ENCODE measurements at places on chromosomes 2 and 18. TPM values are rescaled to one million over a fixed set of nuclear protein-coding genes. Genes with fewer than 3 reads are reported as not detected.

CYBRD1 gene
- total RNA-seq, result 192 TPM

LAMA1 gene
- 67.1 TPM for total RNA-seq

EGR4 gene
- total RNA-seq, result not detected

TGFBRAP1 gene
- total RNA-seq, result 18.1 TPM

MYL12A gene
- 717 TPM for total RNA-seq

GNAL gene
- total RNA-seq, result 0.22 TPM

GALNT3 gene
- total RNA-seq, result 0.87 TPM

CCDC68 gene
- total RNA-seq, result 1.8 TPM

NFU1 gene
- 39.2 TPM for total RNA-seq

C2orf72 gene
- total RNA-seq, result 0.22 TPM

DSG2 gene
- total RNA-seq, result 22.2 TPM
